ENCODE measurements at places on chromosomes 6 and 20. TPM values are rescaled to one million over a fixed set of nuclear protein-coding genes. Genes with fewer than 3 reads are reported as not detected.

DNA sequence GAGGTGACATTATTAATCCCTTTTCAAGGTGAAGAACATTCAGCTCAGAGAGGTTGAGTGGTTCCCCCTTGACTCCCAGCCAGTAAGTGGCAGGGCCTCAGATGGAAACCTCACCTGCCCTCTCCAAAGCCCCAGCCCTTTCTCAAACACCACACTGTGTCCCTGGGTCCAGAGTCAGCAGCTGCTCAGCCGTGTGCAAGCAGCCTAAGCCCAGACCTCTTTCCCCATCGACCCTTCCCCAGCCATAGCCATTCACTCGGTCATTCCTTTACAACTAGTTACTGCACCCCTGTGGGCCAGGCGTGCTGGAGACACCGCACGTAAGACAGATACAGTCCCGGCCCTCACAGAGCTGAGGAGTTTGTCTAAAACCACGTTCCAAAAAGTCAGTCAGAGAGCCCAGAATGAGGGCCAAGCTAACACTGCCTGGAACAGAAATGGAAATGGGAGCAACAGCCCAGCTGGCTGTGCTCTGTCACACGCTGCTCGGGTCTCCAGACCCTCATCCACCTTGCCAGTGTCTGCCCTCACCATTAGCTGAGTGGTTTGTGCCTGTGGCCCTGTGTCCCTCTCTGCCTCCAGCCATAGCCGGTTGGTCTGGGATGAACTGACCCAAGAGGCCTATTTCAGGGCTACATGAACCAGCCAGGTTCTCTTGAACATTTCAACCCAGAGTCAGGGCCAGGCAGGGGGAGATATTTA, 29.6 kb downstream of the ZC3H12D start:
- H3K36me3 ChIP-seq = no peaks in the 10 kb centered on the region
- H3K27me3 ChIP-seq = no peaks in the 10 kb centered on the region
- DNase-seq = no peak
- no peak overlapping the region for H3K4me3 ChIP-seq

DNA sequence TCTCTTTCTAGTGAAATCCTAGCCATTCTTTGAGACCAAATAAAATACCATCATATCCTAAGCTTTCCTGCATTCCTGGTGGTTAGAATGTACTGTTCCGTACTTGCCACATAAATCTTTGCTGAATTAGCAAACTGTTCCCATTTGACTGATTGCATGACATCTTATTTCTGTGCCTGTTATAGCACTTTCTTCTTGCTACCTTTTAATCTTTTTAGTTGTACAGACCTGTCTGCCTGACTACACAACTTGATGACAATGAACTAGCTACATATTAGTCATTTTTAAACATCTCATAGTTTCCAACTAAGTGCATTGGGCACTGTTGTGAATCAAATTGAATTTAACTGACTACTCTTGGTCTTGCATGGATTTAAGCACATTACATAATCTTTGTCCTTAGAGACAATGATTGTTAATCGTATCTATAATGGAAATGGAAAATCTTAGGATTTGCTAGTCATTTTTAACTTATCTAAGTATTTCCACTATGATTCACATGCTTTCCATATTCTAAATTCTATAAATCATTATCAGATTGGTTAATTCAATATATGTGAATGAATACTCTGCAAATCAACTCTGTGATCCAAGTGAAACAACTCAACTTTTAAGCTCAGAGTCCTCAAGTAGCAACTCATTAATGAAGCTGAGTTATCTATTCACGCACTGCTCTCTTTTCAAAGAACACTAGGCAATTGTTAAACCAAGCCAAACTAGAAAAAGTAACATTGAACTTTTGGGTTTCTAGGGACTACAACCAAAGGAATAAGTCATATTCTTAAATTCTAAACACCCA, 109.0 kb downstream of the TNFRSF21 start:
- H3K4me1 ChIP-seq = no peaks in the 10 kb centered on the region
- no peaks in the 10 kb centered on the region for H3K27me3 ChIP-seq
- no peak overlapping the region for H3K4me3 ChIP-seq
- no peak overlapping the region for H3K27ac ChIP-seq

DNA sequence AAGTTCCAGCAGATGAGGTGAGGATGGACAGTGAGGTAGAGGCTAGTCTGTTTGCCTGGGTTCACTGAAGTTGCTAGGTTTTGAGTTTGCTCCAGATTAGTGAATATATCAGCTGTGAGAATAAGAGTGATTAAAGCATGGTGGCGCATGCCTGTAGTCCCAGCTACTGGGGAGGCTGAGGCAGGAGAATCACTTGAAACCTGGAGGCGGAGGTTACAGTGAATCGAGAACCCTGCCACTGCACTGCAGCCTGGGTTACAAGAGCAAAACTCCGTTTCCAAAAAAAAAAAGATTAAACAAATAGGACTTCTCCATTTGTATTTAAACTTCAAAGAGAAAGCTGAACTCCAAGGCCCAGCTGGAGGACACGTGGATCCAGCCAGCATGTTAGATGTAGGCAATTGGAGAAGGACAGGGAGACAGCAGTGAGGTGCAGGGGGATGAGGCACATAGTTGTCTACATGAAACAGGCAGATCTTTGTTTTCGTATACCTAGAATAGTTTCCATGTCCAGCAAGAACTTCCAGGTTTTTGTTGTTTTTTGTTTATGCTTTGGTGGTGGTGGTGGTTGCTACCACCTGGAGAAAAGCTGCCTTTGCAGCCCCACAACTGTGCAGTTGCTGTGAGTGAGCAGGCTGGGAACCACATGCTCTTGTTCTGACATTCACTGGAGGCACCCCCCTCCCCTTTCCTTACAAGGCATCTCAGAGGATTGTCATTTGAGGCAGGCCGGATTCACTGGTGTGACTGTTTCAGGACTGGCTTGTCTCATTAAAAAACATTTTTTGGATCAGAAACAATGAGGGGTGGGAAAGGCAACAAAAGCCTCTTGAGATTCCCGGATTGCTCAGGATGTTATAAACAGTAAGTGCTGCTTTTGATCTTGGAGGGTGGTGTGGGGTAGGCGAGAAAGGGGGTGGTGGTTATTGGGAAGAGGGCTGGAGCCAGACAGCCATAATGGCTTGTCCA, 72.3 kb downstream of the JARID2 start:
- no peak for DNase-seq
- no peaks in the 10 kb centered on the region for H3K36me3 ChIP-seq
- no peak overlapping the region for H3K4me3 ChIP-seq
- H3K4me1 ChIP-seq = no peaks in the 10 kb centered on the region
- no peaks in the 10 kb centered on the region for H3K27me3 ChIP-seq
- H3K27ac ChIP-seq = no peak overlapping the region

The LGSN gene
- not detected for total RNA-seq

GRCh38 chr20:36303020-36303595, 3.0 kb upstream of the DLGAP4 start:
- H3K4me1 ChIP-seq = peaks cover 5% of the 10 kb centered on the region
- H3K27ac ChIP-seq = no peak overlapping the region
- no peaks in the 10 kb centered on the region for H3K36me3 ChIP-seq
